ENCODE measurements at places on chromosomes 6 and 20. TPM values are rescaled to one million over a fixed set of nuclear protein-coding genes. Genes with fewer than 3 reads are reported as not detected.

- DNase-seq: peak; percentile 72
Measured at GRCh38 chr6:52306972-52307870, 22.7 kb upstream of the MCM3 start.

GRCh38 chr20:10864076-10864672 lies 190.4 kb upstream of the JAG1 start:
- DNase-seq: peak; percentile 10

DNA sequence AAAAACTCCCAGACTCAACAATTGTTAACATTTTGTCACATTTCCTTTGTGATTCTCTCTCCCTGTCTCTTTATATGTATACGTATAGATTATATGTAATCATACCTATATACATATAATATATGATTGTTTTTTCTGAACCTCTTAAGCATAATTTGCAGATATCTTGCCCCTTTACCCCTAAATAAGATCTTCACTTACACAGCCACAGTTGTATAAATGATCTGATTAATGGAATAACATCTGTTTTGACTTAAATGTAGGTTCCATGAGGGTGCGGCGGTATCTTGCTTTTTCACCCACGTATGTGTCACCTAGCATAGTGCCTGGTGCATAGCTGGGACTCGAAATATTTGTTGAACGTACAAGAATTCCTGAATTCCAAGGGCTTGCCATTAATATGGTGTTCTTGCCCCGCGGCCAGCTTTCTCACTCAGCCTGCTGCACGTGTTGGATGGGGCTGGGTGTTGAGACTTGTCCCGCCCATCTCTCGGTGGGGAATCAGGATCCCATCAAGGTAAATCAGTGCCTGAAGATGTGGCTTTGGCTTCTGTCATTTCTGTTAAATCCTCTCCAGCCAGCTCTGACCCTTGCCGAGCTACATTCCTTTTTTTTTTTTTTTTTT lies 10.4 kb upstream of the MANBAL start:
- no peak for DNase-seq

GRCh38 chr6:166592821-166593220 lies 6.3 kb upstream of the RAMACL start:
- no peak for DNase-seq

PACRG gene
- total RNA-seq: 0.52 TPM

DTD1 gene
- total RNA-seq: 54.2 TPM

ITCH gene
- total RNA-seq: 43.5 TPM

TTLL9 gene
- 0.14 TPM for total RNA-seq

ADGRG6 gene
- 4.4 TPM for total RNA-seq

NRSN1 gene
- not detected for total RNA-seq

Measured in H7 (cell line).